ENCODE measurements at places on chromosomes 12 and 14. TPM values are rescaled to one million over a fixed set of nuclear protein-coding genes. Genes with fewer than 3 reads are reported as not detected.
A peak's percentile ranks its signal among the peaks of the same experiment; 100 is the strongest.

DNA sequence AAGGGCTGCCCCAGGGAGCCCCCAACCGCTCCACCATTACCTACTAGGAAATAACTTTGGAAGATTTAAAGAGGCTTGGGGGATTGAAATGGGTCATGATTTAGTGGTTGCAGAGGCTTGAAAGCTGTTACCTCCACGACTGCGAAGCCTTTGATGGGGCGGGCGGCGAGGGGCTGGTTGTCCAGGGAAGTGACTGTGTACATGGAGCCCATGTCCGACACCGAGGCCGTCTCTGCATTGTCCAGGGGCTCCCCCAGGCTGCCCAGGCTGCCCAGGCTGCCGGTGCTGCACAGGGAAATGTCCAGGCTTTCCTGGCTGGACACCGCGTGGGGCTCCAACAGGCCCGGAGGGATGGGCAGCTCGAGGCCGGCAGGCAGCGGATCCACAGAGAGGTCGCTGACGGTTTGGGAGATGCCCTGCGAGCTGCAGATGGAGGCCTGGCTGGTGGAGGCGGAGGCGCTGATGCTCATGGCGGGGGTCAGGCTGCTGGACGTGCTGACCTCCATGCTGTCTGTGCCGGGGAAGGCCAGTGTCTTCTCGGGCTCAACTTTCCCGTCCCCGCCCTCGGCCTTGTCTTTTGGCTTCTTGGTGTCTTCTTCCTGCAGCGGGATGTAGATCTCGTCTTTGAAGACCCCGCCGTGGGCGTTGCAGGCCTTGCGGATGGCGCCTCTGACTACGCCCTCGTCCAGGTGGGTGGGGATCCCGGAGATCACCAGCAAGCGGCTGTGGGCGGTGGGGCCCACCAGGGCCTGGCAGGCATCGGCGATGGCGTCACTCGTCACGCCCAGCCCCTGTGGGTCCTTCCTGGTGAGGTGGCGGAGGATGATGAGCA, 58.9 kb downstream of the TRAFD1 start:
- H3K4me3 ChIP-seq, result no peak overlapping the region
- DNase-seq, result no peak
- H3K27ac ChIP-seq, result no peak overlapping the region
- no peaks in the 10 kb centered on the region for H3K27me3 ChIP-seq
- H3K36me3 ChIP-seq, result no peaks in the 10 kb centered on the region
- H3K4me1 ChIP-seq, result peaks cover 8% of the 10 kb centered on the region

DNA sequence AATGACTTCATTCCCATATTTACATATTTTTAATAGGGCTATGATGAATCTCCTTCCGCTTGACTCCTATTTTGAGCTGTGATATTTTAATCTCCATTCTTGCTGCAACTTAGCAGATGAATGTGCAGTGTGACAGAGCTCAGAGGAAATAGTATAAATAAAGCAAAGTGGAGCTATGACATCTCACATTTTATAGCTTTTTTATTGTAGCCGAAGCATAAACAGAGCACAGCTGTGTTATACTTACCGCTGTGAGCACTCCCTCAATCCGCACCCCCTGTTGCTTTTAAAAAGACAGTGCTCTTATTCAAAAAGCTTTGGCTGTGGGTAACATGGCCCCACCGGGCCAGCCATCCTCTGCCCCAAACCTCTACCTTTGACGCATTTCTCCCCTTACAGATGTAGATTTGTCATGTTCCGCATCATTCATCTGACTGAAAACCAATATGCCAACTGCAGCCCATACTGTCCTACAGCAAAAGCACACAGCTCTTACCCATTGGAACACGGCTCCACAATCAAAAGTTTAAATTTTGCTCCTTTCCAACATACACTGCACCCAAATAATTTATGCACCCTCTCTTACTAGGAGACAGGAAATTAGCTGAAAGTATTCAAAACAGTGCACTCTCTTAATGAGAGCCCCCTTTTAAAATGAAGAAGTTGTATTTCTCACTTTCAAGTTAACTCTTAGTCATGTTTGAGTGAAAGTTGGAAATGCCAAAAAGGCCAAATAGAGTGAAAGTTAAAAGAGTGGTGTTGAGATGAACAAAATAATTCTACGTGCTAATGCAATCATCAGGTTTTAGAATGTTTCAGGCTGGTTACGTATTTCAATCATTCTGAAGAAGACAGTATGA, 429.3 kb upstream of the SOX5 start:
- no peak overlapping the region for H3K27ac ChIP-seq
- peaks cover 3% of the 10 kb centered on the region for H3K27me3 ChIP-seq

DNA sequence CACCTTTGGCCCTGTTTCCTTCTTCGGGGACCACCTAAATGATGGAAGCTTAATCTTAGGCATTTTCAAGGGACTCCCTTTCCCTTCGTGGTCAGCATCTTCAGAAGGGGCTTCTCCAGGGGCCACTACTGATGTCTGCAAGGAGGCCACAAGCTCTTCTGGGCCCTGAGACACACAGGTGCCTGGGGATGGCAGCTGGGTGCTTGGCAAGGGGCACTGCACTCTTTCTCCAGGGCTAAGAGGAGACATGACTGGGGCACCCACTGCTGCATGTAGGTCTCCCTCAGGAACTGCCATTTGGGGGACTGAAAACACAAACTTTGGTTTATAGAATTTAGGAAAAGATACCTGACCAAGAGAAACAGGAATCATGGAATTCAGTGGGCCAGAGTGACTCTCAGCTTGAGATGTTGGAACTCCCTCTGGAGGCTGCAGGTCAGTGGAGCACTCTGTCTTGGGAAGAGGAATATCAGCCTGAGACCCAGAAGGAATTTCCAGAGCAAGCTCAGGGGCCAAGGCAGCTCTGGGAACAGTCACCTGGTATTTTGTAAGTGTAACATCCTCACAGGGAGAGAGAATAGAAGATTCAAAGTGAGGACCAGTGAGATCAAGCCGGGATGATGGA, 16.0 kb downstream of the PLD4 start:
- H3K36me3 ChIP-seq, result no peaks in the 10 kb centered on the region
- no peaks in the 10 kb centered on the region for H3K4me1 ChIP-seq
- H3K27me3 ChIP-seq, result peaks cover 6% of the 10 kb centered on the region

DNA sequence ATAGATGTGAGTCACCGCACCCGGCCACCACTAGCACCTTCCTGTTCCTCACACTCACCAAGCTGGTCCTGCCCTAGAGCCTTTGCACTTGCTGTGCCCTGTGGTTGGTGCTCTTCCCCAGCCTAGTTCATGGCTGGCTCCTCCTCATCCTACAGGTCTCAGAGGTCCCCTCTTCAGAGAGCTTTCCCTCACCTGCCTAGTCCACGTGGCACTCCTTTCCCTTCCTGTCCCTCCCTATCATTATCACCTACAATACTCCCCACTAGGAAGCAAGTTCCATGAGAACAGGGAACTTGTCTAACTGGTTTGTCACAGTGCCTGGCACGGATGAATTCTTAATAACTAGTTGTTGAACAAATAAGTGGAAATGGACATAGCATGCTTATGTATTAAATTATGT, 24.0 kb upstream of the TMED10 start:
- no peak for DNase-seq
- H3K27me3 ChIP-seq, result no peaks in the 10 kb centered on the region
- H3K4me3 ChIP-seq, result no peak overlapping the region
- H3K27ac ChIP-seq, result no peak overlapping the region

- peaks cover 10% of the 10 kb centered on the region for H3K4me1 ChIP-seq
- DNase-seq, result no peak
- no peak overlapping the region for H3K4me3 ChIP-seq
- H3K27ac ChIP-seq, result no peak overlapping the region
These were observed 28.6 kb downstream of the DYRK2 start for GRCh38 chr12:67677166-67677565.

DNA sequence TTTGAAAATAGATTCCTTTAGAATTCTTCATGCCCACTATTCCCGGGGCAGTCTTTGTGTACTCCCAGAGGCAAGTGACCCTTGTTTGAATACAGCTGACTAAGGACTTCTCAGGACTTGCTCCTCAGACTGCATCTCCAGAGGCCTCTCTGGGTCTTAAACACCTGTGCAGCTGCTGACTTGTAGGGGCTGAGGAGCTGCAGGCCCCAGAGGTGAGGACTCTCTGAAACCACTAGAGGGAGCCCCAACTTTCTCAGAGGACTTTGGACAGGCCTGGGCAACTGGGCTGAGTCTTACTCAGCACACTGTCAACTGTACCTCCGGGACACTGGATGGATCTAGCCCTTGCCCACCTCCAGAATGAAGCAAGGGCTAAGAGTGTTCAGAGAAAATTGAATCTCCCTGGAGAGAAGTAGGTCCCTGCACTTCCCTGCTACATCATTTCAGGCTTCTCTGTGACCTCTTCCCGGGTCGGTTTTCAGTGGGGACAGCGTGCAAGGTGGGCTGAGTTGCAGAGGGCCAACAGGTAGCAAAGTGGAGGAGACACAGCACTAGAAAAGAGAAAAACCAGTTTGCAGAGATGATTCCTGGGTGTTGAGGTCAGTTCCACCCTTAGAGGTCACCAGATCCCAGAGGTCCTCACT, 164.6 kb downstream of the TMEM117 start:
- no peak for DNase-seq
- H3K4me1 ChIP-seq, result no peaks in the 10 kb centered on the region
- no peak overlapping the region for H3K27ac ChIP-seq
- no peaks in the 10 kb centered on the region for H3K36me3 ChIP-seq
- H3K27me3 ChIP-seq, result no peaks in the 10 kb centered on the region

- no peak overlapping the region for H3K4me3 ChIP-seq
- no peaks in the 10 kb centered on the region for H3K4me1 ChIP-seq
- DNase-seq, result no peak
- H3K27ac ChIP-seq, result no peak overlapping the region
These were observed 98.6 kb downstream of the VRK1 start for GRCh38 chr14:96895658-96896271.

GRCh38 chr14:95316821-95317220, 2.9 kb downstream of the CLMN start:
- no peak overlapping the region for H3K4me3 ChIP-seq
- H3K27me3 ChIP-seq, result peaks cover 29% of the 10 kb centered on the region
- no peak overlapping the region for H3K27ac ChIP-seq

GRCh38 chr12:62601765-62602164, 135.1 kb downstream of the MON2 start:
- peak overlapping the region; percentile 100 for H3K27ac ChIP-seq
- no peaks in the 10 kb centered on the region for H3K36me3 ChIP-seq
- H3K4me1 ChIP-seq, result peaks cover 30% of the 10 kb centered on the region
- H3K4me3 ChIP-seq, result peak overlapping the region; percentile 91

- peaks cover 55% of the 10 kb centered on the region for H3K4me1 ChIP-seq
- H3K4me3 ChIP-seq, result no peak overlapping the region
- no peaks in the 10 kb centered on the region for H3K36me3 ChIP-seq
- no peak for DNase-seq
- no peaks in the 10 kb centered on the region for H3K27me3 ChIP-seq
These were observed 9.2 kb downstream of the KTN1 start for GRCh38 chr14:55589171-55589570.

- H3K27ac ChIP-seq, result no peak overlapping the region
- no peak overlapping the region for H3K4me3 ChIP-seq
- H3K4me1 ChIP-seq, result no peaks in the 10 kb centered on the region
- H3K36me3 ChIP-seq, result no peaks in the 10 kb centered on the region
- no peak for DNase-seq
- H3K27me3 ChIP-seq, result peaks cover 19% of the 10 kb centered on the region
These were observed 332.9 kb downstream of the TMEM132D start for GRCh38 chr12:129570796-129571400.

DNA sequence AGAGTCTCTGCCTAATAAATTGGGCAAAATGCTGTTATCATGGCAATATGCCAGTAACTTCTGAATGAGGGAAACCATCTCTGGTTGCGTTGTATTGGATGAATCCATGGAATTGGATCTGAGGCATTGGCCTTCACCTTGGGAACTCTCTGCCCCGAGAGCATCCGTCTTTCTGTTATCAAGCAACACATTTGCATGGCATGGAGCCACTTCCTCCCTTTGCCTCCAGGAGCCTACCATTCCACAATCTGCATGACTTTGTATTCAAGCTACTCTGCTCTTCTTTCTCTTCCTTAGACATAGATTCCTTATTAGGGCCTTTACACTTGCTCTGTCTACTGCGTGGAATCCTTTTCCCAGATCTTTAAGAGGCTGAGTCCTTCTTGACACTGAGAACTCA, 57.2 kb downstream of the RIC8B start:
- H3K27me3 ChIP-seq, result no peaks in the 10 kb centered on the region
- H3K27ac ChIP-seq, result no peak overlapping the region
- DNase-seq, result no peak
- no peaks in the 10 kb centered on the region for H3K4me1 ChIP-seq
- H3K4me3 ChIP-seq, result no peak overlapping the region
- H3K36me3 ChIP-seq, result no peaks in the 10 kb centered on the region

- peaks cover 6% of the 10 kb centered on the region for H3K27me3 ChIP-seq
- H3K4me3 ChIP-seq, result no peak overlapping the region
- no peak overlapping the region for H3K27ac ChIP-seq
- DNase-seq, result no peak
- H3K4me1 ChIP-seq, result no peaks in the 10 kb centered on the region
- H3K36me3 ChIP-seq, result no peaks in the 10 kb centered on the region
These were observed 379.4 kb upstream of the PDE3A start for GRCh38 chr12:19988948-19989347.

- H3K27ac ChIP-seq, result no peak overlapping the region
- no peaks in the 10 kb centered on the region for H3K27me3 ChIP-seq
- no peak for DNase-seq
- H3K4me1 ChIP-seq, result no peaks in the 10 kb centered on the region
- H3K36me3 ChIP-seq, result no peaks in the 10 kb centered on the region
These were observed 80.4 kb upstream of the TRHDE start for GRCh38 chr12:72191761-72192160.

DNA sequence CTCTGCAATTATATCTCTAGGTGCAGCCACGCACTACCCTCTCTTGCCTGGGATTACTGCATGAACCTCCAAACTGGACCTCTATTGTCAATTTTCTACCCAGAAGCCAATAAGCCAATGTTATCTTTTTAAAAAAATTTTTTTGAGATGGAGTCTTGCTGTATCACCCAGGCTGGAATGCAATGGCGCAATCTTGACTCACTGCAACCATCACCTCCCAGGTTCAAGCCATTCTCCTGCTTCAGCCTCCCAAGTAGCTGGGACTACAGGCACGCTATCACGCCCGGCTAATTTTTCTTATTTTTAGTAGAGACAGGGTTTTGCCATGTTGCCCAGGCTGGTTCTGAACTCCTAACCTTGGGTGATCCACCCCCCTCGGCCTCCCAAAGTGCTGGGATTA, 11.2 kb upstream of the PXN start:
- DNase-seq, result peak; percentile 41
- no peaks in the 10 kb centered on the region for H3K27me3 ChIP-seq
- no peaks in the 10 kb centered on the region for H3K36me3 ChIP-seq
- H3K4me3 ChIP-seq, result no peak overlapping the region

Gene SDR9C7
- not detected for total RNA-seq

Gene OR4E2
- total RNA-seq, result not detected

Gene VASH1
- total RNA-seq, result 1.2 TPM

Gene PCED1B
- 41.2 TPM for total RNA-seq

Gene WSCD2
- not detected for total RNA-seq

Gene MMP19
- total RNA-seq, result 0.24 TPM

Gene SERPINA10
- total RNA-seq, result not detected

Gene GLT1D1
- 0.21 TPM for total RNA-seq
